ENCODE measurements at places on chromosomes 7 and 10.

DNA sequence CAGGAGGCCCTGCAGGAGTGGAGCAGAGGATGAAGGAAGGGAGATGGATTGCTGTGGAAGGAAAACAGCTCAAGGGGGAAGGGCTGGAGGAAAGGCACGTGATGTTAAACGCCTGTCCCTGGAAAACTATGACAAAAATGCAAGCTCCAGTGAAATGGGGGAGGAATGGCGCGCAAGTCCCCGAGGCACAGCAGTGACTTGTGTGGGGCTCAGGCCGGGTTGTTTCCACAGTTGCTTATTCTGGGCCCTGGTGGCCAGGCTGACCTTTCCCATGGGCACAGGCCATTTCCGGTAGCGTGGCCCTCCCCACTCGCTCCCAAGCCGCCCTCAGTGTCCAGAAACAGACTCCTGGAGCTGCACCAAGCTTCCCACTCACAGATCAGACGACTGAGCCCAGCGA is 68.1 kb upstream of the PDGFA start:
- DNase-seq: no peak

- DNase-seq: no peak
Observed at GRCh38 chr7:22150221-22150620, 204.5 kb upstream of the CDCA7L start.

GRCh38 chr10:73225518-73225917 is 21.5 kb downstream of the DNAJC9 start:
- DNase-seq: no peak

DNA sequence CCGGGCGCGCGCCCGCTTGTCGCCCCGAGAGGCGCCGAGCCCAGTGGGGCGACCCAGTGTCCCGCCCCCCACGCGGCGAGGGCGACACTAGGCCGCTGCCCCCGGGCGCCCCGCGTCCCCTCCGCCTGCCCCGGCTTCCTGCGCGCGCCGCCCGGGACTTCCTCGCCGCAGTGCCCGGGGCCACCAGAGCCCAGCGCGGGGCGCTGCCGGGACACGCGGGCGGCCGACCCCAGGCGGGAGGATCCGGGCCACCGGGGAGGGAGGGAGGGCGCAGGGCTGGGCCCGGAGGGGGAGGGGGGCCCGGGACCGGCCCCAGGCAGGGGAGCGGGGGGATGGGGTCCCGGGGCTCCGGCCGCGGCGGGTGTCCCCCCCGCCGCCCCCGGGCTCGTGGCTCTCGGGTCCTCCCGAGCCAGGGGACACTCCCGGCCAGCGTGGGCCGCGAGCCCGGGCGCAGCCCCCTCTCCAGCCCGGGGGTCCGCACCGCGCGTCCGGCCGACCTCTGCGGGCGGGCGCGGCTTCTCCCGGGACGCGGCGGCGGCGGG is 435 bp upstream of the PWWP2B start:
- DNase-seq: no peak

GRCh38 chr10:14163377-14164086 is 167.2 kb downstream of the FRMD4A start:
- DNase-seq: peak; percentile 19

DNA sequence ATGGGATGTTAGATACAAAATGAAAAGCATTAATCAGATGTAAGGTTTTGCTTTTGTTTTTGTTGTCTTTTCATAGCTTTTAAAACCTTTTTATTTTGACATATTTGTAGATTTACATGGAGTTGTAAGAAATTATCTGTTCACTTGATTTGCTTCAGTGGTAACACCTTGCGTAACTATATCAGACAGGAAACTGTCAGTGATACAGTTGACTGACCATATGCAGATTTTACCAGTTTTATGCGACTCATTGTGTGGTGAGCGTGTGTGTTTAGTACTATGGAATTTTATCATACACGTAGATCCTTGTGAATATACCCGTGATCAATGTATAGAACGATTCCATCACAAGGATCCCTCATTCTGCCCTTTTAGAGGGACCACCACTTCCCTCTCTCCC is 701.4 kb downstream of the SUGCT start:
- no peak for DNase-seq

DNA sequence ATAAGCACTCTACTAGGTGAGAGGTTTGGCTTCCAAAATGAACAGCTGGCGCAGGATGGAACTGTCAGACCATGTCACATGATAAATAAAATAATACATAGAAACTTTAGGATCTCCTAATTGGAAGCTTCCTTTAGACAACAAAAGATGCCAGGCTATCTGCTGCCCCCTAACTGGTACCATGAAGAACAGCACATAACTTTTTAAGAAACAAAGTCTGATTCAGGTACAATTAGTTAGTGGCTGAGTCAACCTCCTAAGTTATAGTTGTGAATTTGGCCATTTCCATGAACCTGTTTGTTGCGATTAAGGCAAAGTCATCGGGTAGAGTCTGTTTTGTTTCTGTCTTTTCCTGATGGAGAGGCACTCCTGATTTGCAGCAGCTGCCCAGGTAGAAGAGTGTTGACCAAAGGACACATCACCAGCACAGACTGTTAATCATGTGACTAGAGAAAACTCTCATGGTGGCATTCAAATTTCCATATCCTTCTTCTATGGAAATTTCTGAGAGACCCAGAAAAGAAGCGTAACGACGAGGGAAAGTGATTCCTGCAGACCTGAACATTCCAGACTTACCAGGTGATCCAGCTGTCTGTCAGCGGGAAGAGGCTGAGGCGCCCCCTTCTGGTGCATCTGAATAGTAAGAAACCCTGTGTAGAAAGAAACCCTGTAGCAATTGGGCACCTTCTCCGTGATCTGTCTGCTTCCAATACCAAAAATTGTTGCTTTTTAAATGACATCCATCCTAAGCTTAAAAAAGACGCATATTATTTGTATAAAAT is 8.6 kb upstream of the INHBA start:
- no peak for DNase-seq

- DNase-seq: no peak
Observed at GRCh38 chr7:103766660-103767059, 222.8 kb downstream of the RELN start.

GRCh38 chr10:126290232-126290631 is 98.0 kb downstream of the ADAM12 start:
- DNase-seq: no peak
